ENCODE measurements at places on chromosomes 2 and 18. TPM values are rescaled to one million over a fixed set of nuclear protein-coding genes. Genes with fewer than 3 reads are reported as not detected.

GRCh38 chr2:119728421-119728820 lies 31.3 kb upstream of the PTPN4 start:
- no peak for DNase-seq

DNA sequence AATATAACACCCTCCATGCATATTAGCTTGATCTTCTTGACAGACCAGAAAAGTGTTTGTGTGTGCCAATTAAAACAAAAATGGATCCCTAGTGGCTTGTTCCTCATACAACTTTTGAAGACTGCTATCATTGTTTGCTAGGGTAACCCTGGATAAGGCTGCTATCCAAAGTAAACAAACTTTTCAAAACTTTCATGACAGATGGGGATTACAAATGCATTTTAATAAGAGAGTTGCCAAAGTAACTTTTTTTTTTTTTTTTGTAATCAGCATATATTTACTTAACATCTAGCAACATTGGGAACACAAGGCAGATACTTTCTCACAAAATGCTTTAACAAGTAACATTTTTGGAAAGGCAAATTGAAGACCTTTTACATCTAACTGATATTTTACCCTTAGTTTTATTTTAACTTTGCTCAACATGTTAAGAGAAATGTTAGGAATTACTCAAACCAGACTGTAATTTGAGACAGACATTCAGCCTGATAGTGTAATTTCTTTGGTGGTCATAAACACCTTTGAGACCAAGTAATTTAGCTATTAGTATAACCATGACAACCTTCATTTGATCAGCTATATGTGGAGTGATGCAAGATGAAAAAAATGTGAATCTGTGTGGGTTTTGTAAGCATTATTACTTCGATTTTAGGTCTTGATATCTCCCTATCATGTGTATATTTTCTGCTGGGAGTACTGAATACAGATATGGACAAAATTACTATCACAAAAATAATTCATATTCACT lies 300.9 kb downstream of the ARHGAP15 start:
- no peak for DNase-seq

GRCh38 chr2:24513281-24514071 lies 22.4 kb downstream of the NCOA1 start:
- no peak for DNase-seq

DNA sequence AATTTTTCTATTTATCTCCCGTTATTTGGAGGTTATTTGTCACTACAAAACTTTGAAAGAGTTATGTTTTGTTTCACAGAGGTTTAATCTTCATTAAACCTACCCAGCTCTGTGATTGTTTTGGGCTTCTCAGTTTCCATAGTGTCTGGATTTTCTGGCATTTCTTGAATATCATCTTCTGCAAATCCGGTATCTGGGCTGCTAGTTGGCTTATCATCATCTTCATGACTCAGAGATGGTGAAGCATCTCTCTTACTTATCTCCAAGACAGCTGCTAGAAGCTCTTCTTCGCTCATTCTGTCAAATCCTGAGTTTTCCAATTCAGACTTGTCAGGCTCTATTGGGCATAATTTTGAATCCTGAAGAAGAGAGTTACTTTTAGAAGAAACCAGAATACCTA lies 55.6 kb downstream of the VIL1 start:
- DNase-seq, result no peak

DNA sequence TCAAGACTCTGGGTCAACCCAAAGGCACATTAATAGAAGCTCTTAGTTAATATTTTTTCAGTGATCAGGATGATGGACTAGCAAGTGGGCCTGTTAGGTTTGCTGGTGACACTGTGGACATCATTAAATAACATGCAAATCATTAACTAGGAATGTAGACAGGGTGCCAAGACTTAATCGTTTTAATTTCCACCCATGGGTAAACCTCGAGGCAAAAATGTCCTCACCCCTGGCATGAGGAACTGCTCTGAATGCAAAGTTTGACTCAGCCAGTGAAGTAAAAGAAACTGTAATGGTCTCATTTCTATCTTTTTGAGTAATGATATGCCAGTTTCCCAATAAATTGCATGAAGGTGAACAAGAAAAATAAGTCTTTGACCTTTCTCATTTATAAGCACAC lies 152.6 kb upstream of the MEX3C start:
- no peak for DNase-seq

GRCh38 chr2:38489846-38490245 lies 112.8 kb upstream of the ATL2 start:
- DNase-seq, result no peak

DNA sequence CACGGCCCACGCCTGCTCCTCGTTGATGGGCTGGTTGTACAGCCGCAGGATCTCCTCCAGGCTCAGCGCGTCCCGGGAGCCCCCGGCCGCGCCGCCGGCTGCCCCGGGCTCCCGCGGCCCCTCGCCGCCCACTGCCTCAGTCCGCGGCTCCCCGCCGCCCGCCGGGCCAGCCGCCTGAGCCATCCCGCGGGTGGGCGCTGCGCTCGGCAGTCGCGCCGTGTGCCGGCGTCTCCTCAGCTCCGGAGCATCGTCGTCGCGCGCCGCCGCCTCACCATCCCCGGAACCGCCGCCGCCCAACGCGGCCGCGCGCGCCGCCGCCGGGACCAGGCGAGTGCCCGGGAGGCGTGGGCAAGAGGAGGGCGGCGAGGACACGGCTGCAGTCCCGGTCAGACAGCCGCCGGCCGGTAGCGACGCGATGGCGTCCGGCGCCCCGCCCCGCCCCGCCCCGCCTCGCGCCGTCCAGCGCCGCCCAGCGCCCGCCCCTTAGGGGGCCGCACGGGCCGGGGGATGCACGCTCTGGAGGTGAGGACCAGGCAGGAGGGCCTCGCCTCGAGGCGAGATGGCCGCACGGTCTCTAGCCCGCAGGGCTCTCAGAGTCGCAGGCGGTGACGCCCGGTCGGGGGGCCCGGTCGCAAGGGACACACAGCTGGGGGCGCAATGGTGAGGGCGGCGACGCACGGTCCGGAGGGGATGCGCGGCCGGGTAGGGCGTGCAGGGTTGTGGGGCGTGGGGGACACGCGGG lies at the start of gene SPIRE1:
SPIRE1 (minus strand) TSS at position 424 of the 742 bp plus-strand sequence; CDS start at position 183, 241 bp downstream.
- DNase-seq, result peak; percentile 63

DNA sequence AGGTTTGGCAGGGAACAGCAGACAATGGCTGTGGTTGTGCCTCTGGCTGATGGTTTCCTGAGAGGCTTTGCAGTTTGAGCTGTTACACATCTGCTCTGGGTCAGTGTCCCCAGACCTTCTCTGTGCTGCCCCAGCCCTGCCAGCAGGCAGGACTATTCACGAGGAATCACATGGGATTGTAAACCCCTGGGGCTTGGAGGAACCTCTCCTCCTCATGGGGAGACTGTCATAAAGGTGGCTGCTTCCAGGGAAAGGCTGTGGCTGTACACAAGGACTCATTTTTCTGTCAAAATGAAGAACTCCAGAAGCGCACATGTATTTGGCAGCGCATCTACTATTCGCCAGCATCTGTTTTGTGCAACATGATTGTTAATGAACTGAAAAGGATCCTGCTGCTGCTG lies 142.6 kb upstream of the CYP1B1 start:
- no peak for DNase-seq

- DNase-seq, result no peak
Measured at GRCh38 chr2:76268484-76268883, 557.8 kb upstream of the GCFC2 start.

DNA sequence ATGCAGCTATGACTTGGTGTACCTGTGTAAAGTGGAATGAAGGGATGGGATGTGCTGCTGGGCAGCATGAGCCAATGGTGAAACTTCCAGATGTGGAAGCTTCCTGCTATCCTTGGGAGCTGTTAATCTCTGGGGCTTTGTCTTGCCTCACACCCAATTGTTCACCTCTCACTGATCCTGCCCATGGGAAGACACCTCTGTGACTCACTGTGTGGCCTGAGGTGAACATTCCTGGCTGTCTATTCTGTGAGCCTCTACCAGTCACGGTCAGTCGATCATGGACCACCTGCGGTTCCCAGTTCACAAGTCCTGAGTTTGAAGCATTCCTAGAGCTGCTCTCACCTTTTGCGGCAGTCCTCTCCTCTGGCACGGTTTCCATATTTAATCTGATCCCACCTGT lies 12.1 kb downstream of the NEURL3 start:
- no peak for DNase-seq

DNA sequence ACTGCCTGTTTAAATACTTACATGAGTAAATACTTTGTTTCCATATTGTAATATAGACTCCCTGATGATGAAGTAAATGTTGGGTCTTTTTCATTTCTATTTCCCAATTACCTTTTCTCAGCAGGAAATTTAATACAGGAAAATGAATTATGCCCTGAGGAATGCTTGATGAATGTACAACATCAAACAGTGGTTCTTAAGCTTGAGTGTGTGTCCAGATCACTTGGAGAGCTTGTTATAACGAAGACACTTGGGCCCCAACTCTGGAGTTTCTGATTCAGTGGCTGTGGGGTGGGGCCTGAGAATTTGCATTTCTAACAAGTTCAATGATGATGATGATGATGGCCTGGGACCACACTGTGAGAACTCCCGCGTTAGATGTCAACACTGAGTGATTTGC lies 7.1 kb upstream of the ME2 start:
- no peak for DNase-seq

- no peak for DNase-seq
Measured at GRCh38 chr18:31954349-31954748, 11.4 kb upstream of the TRAPPC8 start.

DNA sequence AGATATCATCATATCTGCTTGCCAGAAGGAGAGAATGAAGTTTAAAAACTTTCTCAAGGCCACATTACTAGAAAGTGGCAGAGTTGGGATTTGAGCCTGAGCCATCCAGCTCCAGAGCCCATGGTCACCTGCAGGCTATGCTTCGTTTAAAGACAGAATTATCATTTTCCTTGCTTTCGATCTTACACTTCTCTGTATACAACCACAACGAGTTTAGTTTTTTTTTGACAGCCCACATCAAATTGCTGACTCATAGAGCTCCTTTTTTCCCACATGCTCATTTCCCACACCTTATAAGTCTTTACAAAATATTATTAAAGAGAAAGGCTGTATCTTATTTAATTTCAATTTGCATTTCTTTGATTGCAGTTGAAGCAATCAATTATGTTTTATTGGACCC lies 6.5 kb downstream of the PLEK start:
- DNase-seq, result no peak

- no peak for DNase-seq
Measured at GRCh38 chr2:37422816-37423215, 78.4 kb downstream of the QPCT start.

- DNase-seq, result no peak
Measured at GRCh38 chr18:44848644-44849335, 168.1 kb downstream of the SETBP1 start.

DNA sequence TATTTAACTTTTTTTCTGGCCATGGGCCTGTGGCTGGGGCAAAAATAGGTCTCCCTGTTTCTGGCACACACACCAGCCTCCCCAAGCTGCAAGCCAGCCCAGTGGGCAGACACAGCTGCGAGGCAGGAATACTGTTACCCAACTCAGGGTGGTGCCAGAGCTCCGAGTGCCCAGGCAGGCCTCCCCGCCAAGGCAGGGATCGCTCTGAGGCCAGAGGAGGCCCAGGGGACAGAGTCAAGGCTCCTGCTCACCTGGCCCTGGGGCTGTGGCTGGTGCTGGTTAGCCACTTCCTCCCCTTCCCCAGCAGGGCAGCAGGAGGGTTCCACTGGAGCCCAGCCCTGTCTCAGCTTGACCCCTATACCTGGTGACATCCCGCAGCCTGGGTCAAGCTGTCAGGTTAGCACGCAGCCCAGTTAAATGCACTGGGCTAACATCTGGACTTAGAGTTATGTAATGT lies 67.1 kb upstream of the EPAS1 start:
- DNase-seq, result no peak

GRCh38 chr18:57052173-57052572 lies 94.7 kb upstream of the BOD1L2 start:
- no peak for DNase-seq

DNA sequence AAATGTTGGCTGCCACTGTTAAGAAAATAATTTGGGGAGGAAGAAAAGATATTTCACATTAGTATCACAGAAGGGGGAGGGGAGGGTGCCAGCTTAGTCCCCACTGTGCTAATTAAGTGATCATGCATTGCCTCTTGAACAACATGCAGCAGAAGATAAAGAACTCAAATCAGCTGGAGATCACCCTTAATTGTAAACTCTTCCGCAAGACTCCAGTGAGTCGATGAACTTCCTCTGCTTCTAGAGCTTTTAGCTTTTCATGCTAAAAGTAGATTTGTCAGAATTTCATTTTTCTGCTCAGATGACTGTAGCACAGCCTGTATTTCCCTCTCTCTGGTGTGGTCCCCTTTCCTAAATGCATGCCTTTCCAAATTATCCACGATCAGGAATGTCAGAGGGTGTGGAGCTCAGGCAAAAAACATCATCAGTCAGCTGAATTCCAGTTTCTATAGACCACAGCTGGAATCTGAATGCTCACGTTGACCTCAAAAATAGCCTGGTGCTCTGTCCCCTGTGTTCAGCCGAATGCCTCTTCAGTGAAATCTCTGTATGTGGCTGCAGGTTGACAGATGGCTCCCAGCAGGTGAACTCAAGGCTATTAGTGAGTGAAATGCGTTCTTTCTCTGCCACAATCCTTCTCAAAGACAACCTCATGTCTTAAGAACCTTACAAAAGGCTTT lies 156.8 kb upstream of the UNC80 start:
- DNase-seq, result no peak

DNA sequence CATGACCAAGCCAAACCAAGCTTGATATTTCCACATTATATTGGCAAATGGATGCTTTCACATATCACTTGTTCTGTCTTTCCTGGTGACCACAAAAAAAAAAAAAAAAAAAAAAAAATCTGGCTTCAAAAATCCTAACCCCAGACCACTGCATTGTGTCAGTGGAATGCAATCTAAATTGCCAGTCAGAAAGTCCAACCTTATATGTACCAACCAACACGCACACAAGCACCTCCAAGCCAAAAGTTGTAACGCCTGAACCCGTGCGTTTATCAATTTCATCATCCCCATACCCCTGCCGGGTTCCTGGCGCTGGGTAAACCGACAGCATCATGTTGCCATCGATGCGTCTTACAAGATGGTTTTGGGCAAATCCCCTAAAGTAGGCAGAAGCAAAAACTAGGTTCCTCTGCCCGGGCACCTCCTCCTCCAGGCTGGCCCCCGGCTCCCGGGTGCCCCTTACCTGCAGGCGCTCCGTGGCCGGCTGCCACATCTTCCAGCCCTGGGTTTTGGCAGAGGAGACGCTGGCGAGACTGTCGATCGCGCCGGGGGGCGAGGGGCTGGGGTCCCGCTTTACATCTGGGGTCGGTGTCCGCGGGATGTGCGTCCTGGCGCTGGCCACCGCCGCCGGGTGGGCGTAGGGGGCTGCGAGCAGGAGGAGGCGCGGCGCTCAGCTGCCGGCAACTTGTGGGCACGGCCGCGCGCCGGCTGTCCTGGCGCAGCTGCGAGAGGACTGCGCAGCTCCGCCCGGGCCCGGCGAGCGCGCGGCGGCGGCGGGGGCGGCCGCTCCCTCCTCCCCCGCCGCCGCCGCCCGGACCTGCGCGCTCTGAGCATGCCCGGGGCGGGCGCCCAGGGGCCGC lies at the start of gene PID1:
PID1 (minus strand) TSS at position 737 of the 860 bp plus-strand sequence; CDS start at position 493, 244 bp downstream.
- DNase-seq, result no peak

GRCh38 chr2:148721520-148721931 lies 77.0 kb downstream of the EPC2 start:
- no peak for DNase-seq

Gene RBMS1
- 33.8 TPM for total RNA-seq

Gene MTLN
- total RNA-seq, result 61.3 TPM

Gene ZSCAN30
- total RNA-seq, result 39.6 TPM

Gene FSIP2
- total RNA-seq, result 0.09 TPM

Gene CDK15
- not detected for total RNA-seq

Gene LCT
- 0.11 TPM for total RNA-seq

Gene CPO
- not detected for total RNA-seq

Gene OSBPL1A
- total RNA-seq, result 2.3 TPM

Gene FTCDNL1
- 0.55 TPM for total RNA-seq

Gene C2orf81
- 2.1 TPM for total RNA-seq

Gene NOSTRIN
- total RNA-seq, result not detected

Measured in activated naive CD4-positive, alpha-beta T cell treated with anti-CD3 and anti-CD28 coated beads, Interleukin-2, amount 50 U/mL, for 72 hours (primary cell).